ENCODE measurements at places on chromosomes 11 and 22.

DNA sequence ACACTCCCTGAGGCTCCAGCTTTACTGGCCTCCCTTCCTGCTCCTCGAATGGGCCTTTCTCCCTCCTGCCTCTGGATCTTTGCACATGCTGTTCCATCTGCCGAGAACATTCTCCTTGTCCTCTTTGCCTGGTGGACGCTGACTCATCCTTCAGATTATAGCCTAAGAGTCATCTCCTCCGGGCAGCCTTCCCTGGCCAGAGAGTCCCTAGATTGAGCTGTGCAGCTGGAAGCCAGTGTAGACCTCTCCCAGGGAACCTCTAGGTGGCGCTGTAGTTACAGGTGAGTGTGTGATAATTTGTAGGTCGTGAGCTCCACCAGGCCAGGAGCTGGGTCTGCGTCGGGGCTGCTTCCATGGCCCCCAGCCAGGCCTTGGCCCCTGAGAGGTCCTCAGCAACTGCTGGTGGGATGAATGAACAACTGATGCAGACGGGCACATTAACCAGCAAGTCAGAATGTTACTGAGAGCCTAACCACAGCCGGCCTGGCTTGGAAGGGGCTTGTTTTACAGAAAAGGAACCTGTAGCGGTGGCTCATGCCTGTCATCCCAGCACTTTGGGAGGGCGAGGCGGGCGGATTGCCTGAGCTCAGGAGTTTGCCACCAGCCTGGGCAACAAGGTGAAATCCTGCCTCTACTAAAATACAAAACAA is 8.7 kb downstream of the PNPLA5 start:
- DNase-seq, result peak; percentile 3

DNA sequence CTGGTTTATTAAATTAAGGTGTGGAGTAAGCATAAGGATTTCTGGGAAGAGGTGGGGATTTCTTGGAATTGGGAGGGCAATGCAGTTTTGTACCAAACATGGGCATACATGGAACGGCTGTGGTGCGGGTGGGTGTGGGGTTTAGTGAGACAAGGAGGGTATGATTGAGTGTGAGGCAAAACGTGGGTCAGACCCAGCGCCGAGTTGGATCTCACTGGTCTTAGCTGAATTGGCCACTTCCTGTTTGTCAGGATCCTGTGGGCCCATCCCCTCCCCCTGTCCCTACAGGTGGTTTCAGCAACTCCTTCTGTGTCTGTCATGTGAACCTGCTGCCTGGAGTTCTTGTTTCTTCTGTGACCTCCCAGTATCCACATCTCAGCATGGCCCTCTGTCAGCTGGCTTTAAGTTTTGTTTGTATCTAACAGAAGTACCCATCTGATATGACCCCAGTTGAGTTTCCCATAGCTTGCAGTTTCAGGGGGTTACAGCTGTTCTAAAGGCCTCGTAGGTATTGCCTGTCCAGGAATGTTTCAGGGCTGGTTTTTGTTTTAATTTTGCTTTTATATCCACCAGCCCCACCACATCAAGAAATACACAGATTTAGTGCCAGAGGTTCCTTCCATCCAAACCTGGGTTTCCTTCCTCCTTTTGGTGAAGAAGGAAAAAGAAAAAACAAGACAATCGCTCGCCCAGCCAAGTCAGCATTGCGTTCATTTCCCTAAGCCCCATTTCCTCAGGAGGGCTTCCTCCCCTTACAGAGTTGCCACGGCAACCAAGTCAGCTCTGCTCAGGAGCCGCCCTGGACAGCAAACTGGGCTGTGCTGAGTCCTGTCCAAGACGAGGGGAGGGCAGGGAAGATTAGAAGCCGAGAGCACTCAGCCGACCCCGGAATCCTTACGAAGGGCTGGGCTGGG is 6.0 kb downstream of the APOL1 start:
- DNase-seq, result no peak

- DNase-seq, result no peak
These were observed 24.0 kb downstream of the ZBED4 start for GRCh38 chr22:49877642-49878041.

DNA sequence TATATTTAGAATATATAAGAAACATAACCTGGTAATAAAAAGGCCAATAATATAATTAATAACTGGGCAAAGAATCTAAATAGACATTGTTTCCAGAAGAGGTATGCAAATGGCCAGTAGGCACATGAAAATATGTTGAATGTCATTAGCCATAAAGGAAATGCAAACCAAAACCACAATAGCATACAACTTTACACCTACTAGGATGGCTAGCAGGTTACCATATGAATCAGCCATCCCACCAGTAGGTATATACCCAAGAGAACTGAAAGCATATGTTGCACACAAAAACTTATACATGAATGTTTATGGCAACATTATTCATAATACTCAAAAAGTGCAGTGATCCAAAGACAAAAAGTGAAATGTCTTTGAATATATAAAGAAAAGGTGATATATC is 2.7 kb upstream of the OR2D2 start:
- DNase-seq, result no peak

GRCh38 chr22:50190182-50190940 is 4.6 kb downstream of the TRABD start:
- DNase-seq, result peak; percentile 14

DNA sequence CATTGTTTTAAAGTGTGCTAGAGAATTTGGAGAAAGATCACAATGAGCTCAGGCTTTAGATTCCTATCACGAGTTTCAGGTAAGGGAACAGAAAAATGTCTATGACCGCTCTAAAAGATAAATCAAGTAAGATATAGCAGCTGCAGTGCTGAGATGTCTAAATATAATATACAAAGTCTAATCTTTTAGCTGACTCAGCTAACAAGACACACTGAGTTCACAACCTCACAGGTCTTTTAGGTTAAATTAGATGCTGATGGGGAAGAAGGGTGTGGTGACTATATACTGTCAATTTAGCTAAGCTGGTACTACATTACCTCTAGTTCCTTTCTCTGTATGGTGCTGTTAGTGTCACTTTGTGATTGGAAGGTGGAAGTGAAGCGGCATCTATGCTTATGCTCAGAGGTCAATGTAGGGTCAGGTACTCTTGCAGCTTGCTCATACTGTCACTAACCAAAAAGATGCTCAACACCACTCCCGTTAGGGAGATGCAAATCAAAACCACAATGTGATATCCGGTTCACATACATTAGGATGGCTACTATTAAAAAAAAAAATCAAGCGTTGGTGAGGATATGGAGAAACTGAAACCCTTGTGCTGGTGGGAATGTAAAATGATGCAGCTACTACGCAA is 283.5 kb downstream of the SWAP70 start:
- DNase-seq, result no peak

GRCh38 chr11:64314146-64314804 is 3.1 kb downstream of the TRMT112 start:
- no peak for DNase-seq

- DNase-seq, result no peak
These were observed 861.3 kb downstream of the TBC1D22A start for GRCh38 chr22:47623763-47624148.

DNA sequence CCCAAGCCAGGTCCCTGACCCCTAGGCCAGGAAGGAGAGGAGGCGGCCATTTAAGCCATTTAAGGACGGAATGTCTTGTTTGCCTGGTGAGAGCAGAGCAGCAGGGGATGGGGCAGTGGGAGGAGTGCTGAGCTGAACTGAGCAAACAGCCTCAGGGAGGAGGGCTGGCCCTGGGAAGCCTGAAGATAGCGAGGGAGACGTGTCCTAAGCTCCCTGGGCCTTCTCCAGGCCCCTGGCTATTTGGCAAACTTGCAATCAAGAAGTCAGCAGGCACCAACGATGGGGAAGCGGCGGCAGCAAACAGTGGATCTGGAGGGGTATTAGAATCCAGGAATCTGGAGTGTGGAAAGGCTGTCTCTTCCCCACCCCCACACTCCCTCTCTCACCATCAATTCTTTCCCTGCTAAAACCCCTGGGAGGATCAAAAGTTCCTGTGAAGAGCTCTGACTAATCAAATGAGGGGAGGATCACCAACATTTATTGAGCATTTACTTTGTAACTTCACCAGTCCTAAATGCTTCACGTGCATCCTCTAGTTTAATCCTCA is 8.8 kb downstream of the BCL9L start:
- peak; percentile 62 for DNase-seq

- no peak for DNase-seq
These were observed 45.3 kb downstream of the MED15 start for GRCh38 chr22:20552443-20553401.

DNA sequence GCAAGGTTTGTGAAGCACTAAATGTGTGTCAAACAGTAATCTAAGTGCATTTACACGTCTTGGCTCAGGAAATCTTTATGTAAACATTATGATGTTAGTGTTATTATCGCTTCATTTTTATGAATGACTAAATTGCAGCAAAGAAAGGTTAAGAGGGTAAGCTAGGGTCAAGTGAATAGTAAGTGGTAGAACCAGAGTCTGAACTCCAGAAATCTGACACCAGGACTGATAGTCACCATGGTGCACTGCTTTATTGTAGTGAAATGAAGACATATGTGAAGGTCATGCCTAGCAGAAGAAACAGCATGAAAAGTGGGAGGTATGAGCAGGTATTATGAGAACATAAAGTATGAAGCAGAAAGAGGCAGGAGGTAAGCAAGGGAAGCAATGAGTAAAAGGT is 368.7 kb upstream of the TENM4 start:
- DNase-seq, result no peak

GRCh38 chr11:127143251-127143650 is 142.7 kb upstream of the KIRREL3 start:
- no peak for DNase-seq

DNA sequence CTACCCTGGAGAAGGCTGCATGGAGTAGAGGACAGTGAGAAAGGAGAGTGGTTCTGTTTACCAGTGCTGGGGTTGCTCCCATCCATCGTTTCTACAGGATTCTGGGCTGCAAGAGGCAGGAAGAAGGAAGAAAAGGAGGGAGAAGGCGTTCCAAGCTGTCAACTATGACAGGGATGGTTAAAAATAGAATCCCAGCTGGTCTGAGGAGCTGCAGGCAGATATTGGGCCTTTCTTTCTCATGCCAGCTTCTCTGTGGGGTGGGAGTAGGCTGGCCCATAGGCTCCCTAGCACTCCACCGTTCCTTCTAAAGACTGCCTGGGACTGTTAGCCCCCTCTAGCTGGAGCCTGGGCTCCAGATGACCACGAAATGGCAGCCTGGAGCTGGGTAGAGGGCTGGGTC is 13.6 kb downstream of the CCKBR start:
- no peak for DNase-seq

GRCh38 chr11:7673724-7674434 is 579 bp upstream of the CYB5R2 start:
- no peak for DNase-seq

DNA sequence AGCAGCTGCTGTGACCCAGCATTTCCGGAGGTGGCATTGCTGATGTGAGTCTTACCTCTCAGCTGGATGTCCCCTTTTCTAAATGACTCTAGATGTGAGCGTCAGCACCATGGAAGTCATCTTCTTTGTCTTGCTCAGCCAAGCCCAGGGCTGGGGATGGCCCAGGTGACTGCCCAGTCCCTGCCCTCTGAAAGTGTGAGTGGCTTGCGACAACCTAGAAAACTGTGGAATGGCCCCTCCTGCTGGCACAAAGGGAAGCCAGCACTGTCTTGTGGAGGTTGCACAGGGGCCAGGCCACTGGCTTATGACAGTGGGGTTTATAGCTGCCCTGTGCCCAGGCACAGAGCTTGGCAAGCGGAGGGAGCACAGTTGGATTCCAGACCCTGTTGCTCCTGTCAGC is 6.2 kb downstream of the TUB start:
- DNase-seq, result no peak

Measured in AG09319 (cell line).